NCI-H1105 treated with DMSO at 0.1 percent for 48 hours (cell line): ENCODE measurements at places on chromosomes 12 and 14.

GRCh38 chr14:60294411-60295069, 45.5 kb downstream of the PPM1A start:
- no peak for DNase-seq

DNA sequence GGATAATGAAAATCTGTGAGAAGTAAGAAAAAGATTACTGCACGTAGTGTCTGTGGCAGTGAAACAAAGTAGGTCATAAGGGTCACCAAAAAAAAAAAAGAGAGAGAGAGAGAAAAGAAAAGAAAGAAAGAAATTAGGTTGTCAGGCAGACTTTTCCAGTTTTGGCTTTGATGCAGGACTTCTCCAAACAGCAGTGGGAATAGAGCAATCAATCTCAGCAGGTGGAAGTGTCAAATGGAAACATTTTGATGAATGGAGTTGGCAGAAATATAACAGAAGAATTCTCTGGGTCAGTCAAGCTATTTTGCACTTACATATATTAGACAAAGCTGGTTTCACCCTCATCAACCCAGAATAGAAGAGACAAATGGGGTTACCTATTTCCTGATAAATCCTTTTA, 745.8 kb downstream of the SLC6A15 start:
- no peak for DNase-seq

DNA sequence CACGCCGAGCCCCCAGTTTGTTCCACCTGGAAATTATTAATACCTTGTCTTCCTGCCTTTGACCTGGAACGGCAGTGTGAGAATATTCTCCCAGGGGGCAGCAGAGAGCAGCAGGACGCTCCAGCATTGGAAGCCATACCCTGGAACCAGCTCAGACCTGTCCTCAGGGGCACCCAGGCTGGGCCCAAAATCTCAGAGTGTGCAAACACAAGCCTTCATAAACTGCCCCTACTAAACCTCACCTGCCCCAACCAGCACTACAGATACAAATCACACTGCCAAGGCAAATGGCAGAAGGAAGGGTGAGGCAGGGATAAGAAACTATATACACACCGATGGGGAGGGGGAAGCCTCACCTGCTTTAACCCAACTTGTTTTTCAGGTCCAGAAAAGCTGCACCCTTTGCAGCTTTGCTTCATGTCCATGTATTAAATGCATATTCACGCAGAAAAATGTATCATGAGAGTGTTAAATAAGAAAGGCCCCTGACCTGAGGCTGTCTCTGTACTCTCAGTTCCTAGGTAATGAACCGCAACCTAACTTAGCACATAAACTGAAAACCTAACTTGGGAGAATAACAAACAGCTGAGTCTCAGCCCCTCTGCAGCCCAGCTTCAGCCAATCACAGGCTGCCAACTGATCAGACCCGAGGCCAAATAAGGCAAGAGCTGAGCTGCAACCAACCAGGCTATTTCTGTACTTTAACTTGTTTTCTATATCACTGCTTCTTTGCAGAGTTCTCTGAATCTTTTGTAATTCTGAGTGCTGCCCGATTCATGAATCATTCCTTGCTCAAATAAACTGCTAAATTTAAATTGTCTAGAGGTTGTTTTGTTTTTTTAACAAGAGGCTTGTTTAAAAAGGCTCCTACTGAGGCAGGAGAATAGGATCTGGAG, 130.1 kb downstream of the SPTSSA start:
- DNase-seq, result peak; percentile 38

- no peak for DNase-seq
These were observed 14.4 kb downstream of the EML1 start for GRCh38 chr14:99807413-99808153.

GRCh38 chr12:74490390-74491064, 47.1 kb upstream of the ATXN7L3B start:
- no peak for DNase-seq

DNA sequence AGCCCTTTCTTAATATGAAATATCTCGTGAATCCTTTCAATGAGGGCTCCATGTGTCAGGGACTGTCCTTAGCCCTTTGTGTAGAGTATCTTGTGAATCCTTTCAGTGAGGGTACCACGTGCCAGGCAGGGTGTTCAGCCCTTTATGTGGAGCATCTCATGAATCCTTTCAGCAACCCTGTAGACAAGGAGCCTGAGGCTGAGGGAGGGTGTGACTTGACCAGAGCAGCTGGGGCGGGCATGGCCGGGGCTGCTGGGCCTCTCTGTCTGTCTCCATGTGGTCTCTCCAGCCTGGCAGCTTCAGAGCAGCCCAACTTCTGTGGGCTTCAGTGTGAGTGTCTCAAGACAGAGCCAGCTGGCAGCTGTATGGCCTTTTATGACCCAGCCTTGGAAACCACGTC, 140.2 kb downstream of the AACS start:
- no peak for DNase-seq

GRCh38 chr14:103526247-103526913, 2.6 kb upstream of the TRMT61A start:
- DNase-seq, result no peak

DNA sequence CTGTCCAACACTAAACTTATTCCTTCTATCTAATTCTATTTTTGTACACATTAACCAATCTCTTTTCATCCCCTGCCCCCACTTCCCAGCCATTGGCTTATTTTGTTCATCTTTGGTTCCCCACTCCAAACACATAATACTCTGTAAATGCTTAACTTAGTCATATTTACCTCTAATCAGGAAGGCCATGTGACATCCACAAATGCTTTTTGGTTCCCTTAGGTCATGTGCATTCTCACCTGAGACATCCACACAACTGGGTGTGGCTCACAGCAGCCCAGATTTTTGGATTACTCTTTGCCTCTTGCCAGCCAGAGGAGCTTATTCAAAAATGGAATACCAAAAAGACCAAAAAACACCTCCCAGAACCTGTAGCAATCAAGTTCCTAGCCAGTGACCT, 28.4 kb downstream of the ARL1 start:
- DNase-seq, result no peak

- no peak for DNase-seq
These were observed 334.3 kb upstream of the OR4E1 start for GRCh38 chr14:22007784-22008412.

DNA sequence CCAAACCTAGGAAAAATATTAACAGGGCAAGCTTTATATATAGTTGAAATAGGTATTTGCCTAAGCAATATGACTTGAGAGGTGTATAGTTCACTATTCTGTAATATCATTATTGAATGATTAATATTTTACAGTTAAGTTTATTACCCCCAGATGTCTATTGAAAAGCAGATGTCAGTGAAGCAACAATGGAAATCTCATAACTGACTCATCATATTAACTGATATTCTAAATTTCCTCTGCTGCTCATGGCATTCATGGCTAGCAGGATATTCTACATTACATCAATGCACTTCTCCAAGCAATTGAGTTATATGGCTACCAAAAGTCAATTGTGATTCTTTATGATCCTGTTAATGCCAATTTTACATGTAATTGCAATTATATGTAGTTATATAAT, 9.7 kb upstream of the MAGOHB start:
- no peak for DNase-seq

DNA sequence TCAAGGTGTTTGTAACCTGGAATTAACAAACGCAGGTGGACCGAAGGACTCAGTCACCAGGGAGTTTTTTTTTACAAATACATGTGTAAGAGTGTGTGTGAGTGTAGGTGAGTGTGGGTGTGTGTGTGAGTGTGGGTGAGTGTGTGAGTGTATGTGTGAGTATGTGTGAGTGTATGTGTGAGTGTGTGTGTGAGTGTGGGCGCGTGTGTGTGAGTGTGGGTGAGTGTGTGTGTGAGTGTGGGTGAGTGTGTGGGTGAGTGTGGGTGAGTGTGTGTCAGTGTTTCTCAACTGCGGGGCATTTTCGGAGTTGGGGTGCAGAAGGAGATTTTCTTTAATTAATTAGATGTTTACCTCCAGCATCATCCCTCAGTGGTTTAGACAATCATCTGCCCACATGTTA, 1178.8 kb downstream of the VRK1 start:
- DNase-seq, result no peak

- no peak for DNase-seq
These were observed 186.1 kb downstream of the SLC2A13 start for GRCh38 chr12:39919790-39920189.

- no peak for DNase-seq
These were observed 145.3 kb downstream of the BCAT1 start for GRCh38 chr12:24803430-24804245.

GRCh38 chr14:85895603-85896002, 365.7 kb downstream of the FLRT2 start:
- DNase-seq, result no peak

DNA sequence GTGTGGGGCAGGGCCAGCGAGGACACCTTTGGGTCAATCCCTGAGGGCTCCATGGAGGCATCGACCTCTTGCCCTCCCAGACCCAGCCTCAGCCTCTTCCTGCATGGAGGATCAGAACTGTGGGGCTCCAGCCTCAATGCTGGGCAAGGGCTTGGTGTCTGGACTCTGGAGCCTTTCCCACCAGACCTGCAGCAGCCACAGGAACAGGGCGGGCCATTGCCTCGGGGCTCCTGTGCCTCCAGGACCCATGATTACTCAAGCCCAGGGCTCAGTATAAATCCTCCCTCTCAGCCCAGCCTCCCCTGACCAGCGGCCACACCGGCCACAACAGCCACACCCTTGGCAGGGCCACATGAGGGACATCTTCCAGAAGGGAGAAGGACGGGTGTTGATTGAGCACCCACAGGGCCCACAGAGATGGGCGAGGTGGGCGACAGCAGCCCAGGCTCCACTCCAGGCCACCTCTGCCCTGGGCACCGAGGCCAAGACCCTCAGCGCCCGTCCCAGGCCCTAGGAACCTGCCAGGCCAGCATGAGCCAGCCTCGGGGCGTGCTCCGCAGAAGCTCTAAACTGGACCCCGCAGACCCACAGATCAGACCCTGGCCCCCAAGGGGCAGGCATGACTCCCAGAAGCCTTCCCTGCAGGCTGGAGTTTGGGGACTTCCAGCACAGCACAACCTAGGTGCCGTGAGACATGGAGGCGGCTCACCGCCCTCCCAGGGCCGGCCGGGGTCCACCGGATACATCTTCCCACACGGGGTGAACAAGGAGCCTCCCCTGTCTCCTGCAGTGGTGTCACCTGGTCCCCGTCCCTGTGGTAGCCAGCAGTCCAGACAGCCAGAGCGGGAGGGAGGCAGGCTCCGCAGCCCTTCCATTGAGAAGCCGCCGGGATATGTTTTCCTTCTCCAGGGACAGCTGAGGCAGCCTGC, 25.1 kb downstream of the NCOR2 start:
- no peak for DNase-seq

DNA sequence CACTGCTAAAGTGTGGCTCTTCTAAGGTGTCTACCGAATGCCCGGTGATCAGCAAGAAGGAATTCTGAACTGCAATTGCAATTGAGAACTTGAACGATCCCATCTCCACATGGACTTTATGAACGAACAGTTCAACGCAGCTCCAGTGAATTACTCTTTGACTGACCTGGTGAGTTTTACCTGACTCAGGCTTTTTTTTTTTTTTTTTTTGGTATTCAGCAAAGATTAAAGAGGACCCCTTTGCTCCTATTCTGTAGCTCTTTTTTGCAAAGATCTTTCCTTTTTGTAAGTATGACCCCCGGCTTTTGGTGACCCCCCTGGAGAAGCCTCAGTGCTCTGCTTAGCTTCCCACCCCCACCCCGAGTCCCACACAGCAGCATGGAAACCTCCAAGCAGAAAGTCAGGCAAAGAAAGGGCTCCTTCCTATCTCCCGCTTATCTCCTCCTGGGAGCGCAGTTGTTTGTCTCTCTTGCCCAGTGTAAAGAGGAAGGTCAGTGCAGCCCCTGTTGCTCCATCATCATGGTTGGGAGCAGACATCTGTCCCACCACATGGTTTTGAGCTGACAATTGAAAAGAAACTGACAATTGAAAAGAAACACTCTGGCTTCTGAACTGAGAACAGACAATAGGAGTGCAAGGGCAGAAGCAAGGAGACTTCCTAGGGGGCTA, 72.1 kb upstream of the DIO3 start:
- DNase-seq, result no peak

- DNase-seq, result no peak
These were observed 106.1 kb downstream of the ZFP36L1 start for GRCh38 chr14:68686724-68687123.

- peak; percentile 36 for DNase-seq
These were observed 33.7 kb downstream of the RASSF8 start for GRCh38 chr12:25992026-25992782.

DNA sequence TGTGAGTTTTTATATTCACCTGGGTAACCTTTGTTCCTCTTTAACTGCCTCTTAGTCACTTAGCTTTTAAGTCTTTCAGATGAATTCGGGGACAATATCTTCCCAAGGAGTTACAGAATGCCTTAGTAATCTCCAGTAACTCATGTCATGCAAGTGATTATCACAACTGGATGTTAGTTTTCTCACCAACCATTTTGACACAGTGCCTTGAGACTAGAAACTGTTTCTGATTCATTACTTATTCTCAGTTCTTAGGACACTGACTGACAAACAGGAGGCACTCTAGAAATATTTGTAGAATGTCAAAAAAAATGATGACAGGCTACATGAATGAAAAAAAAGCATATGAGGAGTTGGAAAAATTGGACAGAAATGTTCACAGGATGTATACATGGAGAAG, 335.1 kb downstream of the ACSS3 start:
- no peak for DNase-seq

DNA sequence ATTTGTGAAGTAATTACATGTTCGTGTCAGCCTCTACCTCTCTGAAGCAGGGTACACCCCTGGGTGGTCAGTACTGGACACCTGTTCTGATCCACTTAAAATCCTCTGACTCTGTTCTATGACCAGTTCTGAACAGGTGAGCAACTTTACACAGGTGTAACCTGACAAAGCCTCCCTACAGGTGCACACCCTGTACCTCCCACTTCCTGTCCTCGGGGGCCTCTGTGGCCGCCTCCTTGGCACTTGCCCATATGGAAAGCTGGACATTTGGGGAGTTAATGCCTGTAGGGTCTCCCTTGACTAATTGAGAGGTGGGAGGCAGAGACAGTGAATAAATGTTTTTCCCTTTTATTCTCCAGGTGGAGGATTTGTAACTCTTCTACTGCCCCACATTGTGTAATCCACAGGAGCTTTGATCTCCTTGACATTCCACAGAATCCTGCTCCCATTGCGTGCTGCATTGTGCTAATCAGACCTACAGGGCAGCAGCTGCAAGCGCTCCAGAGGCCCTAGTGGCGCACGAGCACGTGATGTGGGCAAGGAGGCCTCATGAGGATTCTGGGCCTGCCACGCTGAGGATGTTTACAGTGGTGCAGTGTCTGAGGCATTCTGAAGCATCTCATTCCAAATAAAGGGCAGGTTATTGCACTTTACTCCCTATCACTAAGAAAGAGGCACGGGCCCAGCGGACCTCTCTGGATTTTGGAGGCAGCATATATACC, 45.8 kb upstream of the BATF start:
- DNase-seq, result no peak

DNA sequence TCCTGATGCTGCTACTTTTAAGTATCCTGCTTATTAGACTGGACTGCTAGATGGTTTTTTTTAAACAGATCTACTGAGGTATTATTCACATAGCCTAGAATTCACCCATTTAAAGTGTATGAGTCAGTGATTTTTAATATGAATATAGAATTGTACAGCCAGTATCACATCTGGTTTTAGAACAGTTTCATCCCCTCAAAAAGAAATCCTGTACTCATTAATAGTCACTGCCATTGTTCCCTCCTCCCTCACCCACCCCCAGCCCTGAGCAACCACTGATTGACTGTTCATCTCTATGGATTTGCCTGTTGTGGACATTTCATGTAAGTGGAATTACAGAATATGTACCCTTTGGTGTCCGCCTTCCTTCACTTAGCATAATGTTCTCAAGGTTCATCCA, 98.4 kb downstream of the PPP2R5C start:
- DNase-seq, result no peak

- no peak for DNase-seq
These were observed 131.8 kb upstream of the C14orf180 start for GRCh38 chr14:104447750-104448149.

GRCh38 chr12:130423991-130424857, 86.5 kb downstream of the PIWIL1 start:
- no peak for DNase-seq

- DNase-seq, result no peak
These were observed 186.8 kb downstream of the BTG1 start for GRCh38 chr12:91958816-91959215.
